ENCODE measurements at places on chromosomes 5 and 9.

GRCh38 chr5:77398896-77399295 is 93.2 kb downstream of the WDR41 start:
- no peak for DNase-seq

GRCh38 chr5:125295405-125295872 is 549.0 kb upstream of the ZNF608 start:
- DNase-seq, result no peak

- DNase-seq, result no peak
Measured at GRCh38 chr5:137684761-137685160, 51.1 kb downstream of the KLHL3 start.

DNA sequence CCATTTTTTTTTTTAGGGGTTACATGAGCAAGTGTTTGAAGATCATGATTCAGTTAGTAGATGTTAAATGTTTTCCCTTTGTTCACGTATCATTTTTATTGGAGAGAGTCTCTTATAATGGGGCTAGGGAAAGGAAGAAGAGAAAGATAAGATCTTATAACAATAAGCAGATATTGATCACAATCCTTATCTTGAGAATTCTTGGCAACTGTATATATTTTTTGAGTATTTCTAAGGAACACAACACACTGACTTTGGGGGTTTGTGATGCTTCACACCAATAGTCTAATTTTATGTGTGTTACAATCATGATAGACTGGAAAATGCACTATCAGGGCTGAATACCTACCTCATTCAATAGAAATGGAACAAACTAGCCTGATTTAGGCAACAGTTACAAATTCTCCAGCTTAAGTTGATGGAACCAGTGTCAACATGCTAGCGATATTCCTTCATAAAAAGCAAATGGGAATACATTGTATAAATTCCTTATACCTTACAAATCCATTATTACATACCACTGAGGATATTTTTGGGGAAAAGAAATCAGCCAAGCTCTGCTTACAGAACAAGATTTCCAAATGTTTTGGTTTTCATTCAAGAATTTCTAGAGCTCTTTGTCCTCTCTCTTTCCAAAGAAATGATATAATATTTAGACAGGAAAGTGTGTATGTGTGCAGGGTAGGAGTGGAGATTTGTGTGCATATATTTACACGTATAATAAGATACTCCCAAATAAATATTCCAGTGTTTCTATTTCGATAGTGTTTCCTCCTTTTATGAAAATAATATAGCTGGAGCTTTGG is 41.5 kb downstream of the SVEP1 start:
- no peak for DNase-seq

DNA sequence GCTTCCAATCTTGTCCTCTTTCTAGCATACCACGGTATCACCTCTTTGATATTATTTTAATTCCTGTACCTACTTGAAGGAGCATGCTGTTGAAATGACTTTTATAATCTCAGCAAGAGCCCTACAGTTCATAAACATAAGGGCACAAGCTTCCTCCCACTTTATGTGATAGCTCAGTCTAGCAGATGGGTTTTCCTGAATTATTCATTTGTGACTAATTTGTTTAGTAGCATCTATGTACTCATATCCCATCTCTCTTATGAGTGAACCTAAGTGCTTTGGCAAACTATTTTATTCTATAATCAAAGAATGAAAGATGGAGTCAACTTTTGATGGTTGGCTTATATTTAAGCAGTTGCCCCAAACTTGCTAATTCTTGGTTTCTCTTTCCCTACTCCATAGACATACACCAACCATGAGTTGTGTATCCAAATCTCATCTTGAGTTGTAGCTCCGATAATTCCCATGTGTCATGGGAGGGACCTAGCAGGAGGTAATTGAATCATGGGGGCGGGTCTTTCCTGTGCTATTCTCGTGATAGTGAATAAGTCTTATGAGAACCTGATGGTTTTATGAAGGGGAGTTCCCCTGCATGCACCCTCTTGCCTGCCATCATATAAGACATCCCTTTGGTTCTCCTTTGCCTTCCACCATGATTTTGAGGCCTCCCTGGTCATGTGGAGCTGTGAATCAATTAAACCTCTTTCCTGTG is 17.7 kb downstream of the TXNDC8 start:
- no peak for DNase-seq

GRCh38 chr9:115978091-115978490 is 175.5 kb upstream of the PAPPA start:
- no peak for DNase-seq

GRCh38 chr9:98444601-98445000 is 189.2 kb upstream of the TBC1D2 start:
- no peak for DNase-seq

DNA sequence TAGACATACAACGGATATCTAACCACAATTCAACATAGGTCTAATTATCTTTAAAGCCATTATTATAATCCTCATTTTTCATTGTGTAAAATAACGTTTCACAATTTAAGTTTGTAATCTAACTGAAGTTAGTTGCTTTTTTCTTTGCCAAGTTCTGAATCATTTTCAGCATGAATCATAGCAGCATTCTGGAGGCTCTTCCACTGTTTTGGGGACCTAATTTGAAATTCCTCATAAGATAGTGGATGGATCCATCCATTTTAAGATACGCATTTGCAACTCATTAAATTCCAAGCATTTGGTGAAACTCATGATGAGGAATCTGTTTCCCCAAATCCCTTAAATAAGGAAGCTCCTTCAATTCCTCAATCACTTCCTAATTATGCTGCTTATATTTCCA is 447.1 kb upstream of the CDH10 start:
- DNase-seq, result no peak

- no peak for DNase-seq
Measured at GRCh38 chr5:96527768-96528661, 95.0 kb upstream of the PCSK1 start.

DNA sequence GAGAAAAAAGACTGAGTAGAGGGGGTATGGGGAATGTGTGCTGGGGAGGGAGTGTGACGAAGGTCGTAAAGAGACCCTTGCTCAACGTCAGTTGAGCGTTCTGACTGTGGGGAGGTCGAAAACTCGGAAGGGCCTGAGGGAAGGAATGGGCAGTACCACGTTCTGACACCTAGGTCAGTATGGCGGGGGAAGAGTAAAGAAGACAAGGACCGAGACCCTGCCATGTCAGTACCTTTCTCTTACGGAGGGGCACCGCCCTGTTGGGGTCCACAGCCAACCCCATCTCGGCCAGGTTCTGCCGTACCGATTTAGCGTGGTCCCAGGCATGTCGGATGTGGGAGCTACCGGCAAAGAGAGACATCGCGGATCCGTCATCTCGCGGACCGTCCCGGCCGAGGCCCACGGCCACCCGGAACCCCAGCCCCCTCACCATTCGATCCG is 375 bp downstream of the NOP16 start:
- no peak for DNase-seq

DNA sequence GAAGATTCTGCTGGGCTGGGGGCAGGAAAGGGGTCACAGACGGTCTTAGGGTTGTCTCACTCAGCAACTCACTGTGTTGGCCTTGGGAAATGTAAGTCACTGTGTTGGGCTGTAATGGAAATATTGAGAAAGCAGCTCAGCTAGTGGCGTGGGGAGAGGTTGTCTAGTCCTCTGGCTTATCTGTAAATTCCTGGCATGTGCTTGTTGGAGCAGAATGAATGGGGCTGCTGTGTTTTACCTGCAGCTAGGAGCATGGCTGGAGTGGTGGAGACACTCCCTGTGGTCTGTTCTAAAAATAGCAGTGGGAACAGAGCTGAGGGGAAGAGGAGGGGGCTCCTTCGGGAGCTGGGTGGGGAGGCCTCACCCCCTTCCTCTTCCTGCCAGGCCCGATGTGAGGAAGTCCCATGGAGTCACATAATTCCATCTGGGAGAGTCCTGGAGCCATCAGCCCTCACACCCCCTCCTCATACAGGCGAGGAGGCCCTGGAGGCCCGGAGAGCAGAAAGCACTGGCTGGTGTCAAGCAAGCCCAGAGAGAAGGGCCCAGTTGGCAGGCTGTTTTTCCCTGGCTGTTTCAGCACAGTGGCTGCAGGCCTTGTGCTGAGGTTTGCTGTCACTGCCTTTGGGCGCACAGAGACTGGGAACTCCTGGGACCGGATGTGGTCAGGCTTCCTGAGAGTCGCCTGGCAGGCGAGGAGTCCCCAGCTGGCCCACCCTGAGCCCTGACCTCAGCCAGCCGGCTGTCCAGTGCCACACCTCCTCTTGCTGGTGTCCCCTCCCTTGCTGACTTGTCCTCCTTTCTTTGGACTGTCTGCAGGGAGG is 84.9 kb downstream of the RGS3 start:
- DNase-seq, result peak; percentile 69

DNA sequence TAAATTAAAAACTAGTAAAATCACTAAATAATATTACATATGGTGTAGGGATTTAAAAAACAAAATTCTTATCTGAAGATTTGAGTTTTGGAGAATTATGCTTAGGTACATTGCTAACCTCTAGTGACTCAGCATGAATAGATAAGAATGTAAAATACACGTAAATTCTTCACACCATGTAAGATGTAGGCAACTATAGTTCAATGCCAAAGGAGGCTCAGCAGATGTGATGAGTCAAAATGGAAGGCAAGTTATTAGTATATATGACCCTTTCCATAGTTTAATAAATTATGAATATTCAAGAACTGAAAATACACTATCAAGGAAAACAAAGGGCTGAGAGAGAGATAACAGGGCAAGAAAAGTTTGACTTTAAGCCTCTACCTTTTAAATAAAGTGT is 79.0 kb downstream of the MRPS30 start:
- DNase-seq, result no peak

DNA sequence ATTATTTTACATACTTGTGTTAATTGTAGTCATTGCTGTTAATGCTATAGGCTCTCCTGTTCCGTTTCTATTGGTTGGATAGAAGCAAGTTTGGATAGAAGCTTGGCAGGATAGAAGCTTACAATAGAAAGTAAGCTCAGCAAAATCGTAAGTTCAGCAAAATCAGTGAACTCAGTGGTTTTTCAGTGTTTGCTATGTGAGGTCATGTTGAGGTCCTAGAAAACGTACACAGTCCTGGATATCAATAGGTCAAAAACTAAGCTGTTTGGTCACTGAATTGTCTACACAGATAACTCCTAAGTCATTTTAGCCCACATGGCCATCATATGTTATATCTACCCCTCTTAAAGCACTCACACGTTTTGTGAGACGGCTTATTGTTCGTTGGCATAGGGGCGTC is 299.4 kb downstream of the MAN2A1 start:
- DNase-seq, result no peak

GRCh38 chr9:130330202-130330862 is 64.8 kb downstream of the HMCN2 start:
- no peak for DNase-seq

GRCh38 chr5:40569546-40570270 is 110.0 kb upstream of the PTGER4 start:
- no peak for DNase-seq

DNA sequence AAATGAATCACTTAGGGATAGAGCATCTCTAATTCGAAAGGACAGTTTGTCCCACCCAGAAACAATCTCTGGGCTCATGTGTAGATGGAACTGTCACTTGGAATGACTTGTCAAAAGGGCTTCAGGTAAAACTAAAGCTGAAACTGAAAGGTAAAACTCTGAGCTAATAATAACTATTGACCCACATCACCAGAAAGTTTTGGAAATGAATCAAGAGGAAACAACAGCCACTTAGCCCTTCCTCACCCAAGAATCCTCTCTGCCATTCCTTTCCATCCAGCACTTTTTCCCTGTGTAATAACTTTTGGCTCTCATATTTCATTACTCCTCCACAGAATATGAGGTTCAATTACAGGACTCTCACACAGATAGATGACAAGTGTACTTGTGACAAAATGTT is 14.0 kb upstream of the GLRX start:
- no peak for DNase-seq

DNA sequence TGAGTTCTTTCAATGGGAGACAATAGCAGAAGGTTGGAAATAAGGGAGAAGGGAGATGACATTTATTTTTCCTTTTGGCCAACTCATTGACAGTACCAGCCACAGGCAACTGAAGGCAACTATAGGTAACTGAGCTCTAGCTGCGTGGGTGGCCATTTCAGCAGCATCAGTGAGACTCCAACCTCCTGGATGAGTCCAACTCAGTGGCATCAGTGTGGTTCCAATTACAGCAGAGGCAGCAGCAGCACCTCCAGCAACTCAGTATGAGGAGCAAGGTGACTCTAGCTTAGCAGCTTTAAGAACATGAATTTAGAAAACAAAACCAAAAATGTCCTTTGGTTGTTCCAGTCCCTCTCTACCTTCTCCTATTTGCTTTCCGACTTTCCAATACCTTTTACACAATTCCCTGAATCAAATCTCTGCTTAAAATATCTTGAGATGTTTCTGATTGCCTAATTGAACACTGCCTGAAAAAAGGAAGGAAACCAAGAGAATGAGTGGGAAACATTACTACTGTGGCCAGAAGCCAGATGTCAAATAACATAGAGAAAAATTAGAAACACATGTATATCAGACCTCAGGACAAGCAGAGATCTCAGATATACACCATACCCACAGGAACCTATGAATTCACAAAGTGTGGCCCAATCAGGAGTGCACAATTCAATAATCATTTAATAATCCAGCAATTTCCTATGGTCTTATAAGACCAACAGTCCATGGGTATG is 166.5 kb upstream of the RORB start:
- no peak for DNase-seq

- DNase-seq, result no peak
Measured at GRCh38 chr5:34719029-34719428, 62.9 kb downstream of the RAI14 start.

GRCh38 chr9:123081824-123082223 is 48.4 kb downstream of the GPR21 start:
- DNase-seq, result no peak

DNA sequence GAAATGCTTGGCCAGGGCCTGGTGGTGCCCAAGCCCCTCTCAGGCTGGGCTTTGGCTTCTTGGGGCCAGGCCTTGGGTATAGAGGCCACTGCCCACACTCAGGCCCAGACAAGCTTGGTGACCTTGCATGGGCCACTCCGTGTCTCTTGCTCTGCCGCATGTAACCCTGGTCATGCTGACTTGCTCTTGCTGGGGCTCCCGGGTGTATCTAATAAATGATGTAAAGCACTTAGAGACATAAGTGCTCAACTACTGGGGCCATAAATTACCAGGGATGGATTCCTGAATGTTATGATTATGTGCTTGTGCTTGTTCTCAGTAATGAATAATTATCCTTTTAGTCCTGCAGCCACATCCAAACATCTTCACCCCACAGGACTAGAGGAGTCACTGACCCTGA is 54.0 kb downstream of the C5orf15 start:
- no peak for DNase-seq

DNA sequence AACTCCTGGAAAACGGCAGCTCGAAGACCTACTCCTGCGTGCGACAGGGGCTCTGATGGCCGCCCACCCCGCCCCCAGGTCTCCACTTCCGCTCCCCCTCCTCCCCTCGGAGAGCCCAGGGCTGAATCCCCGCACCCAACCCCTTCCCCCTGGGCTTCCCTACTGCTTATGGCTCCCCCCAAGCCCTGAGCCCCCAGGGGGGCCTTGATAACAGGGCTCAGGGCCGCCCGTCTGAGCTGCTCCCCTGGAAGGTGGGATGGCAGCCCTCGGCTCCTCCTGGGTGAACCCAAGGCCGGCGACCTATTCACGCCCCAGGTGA is 30.4 kb downstream of the GLT6D1 start:
- no peak for DNase-seq

- DNase-seq, result no peak
Measured at GRCh38 chr9:14029806-14030374, 284.1 kb downstream of the NFIB start.
